ENCODE measurements at places on chromosomes 3 and 15. TPM values are rescaled to one million over a fixed set of nuclear protein-coding genes. Genes with fewer than 3 reads are reported as not detected.

The MANF gene
- total RNA-seq = 21.0 TPM

The CIAO2A gene
- 24.7 TPM for total RNA-seq

GRCh38 chr3:106850437-106850836 is 526.8 kb upstream of the CCDC54 start:
- H3K4me3 ChIP-seq = no peak overlapping the region
- no peak for DNase-seq
- H3K36me3 ChIP-seq = no peaks in the 10 kb centered on the region
- H3K27ac ChIP-seq = no peak overlapping the region
- H3K4me1 ChIP-seq = no peaks in the 10 kb centered on the region

The MCTP2 gene
- 2.1 TPM for total RNA-seq

DNA sequence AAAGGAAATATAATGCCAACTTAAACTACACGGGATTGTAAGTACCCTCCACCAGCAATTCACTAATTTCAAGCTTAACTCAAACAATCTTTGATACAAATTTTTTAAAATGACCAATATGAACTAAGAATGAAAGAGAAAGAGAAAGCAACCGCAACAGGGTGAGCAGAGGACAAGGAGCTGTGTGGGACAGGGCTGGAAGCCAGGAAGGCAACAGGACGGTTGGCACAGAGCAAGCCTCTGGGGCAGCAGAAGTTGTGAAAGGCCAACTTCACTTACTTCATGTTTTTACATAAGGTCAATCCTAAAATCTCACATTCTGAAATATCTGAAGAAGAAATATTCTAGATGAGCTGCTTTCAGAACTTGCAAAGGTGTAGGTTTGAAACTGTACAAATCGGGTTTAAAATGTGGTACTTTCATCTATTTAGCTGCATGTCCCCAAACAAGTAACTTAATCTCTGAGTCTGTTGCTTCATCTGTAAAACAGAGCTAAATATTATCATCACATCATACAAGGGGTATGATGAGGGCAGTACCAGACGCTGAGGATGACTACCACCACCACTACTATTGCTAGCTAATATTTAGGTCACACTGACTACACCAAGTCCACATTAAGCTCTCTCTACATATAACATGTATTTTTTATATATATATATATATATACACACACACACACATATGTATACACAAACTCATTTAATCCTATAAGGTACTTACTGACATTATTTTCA is 101.7 kb downstream of the IGSF11 start:
- no peak overlapping the region for H3K4me3 ChIP-seq
- no peaks in the 10 kb centered on the region for H3K4me1 ChIP-seq
- H3K27ac ChIP-seq = peak overlapping the region; percentile 6
- no peaks in the 10 kb centered on the region for H3K27me3 ChIP-seq
- peak; percentile 70 for DNase-seq
- no peaks in the 10 kb centered on the region for H3K36me3 ChIP-seq

The ANKUB1 gene
- total RNA-seq = not detected

GRCh38 chr3:32709346-32709745 is 24.4 kb downstream of the CNOT10 start:
- DNase-seq = no peak
- peaks cover 20% of the 10 kb centered on the region for H3K4me1 ChIP-seq
- no peaks in the 10 kb centered on the region for H3K36me3 ChIP-seq
- H3K27ac ChIP-seq = no peak overlapping the region

DNA sequence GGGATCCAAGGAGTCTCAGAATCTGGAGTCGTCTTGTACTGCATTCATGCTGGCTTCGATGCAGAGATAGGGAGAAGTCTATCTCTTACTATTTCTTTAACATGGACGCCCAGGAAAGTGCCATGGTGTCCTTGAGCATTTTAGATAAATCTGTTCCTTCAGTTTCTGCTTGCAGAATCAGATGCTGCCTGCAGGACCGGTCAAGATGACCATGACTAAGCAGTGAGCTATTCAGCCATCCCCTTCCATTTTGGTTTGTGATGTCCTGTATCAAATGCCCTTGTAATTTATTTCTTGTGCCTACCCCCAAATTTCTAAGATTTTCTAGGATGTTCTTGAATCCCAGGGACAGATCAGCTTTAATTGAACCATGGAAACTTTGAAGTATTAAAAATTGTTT is 139.4 kb upstream of the TP63 start:
- DNase-seq = no peak
- H3K27me3 ChIP-seq = no peaks in the 10 kb centered on the region
- H3K4me1 ChIP-seq = no peaks in the 10 kb centered on the region
- H3K4me3 ChIP-seq = no peak overlapping the region
